ENCODE measurements at places on chromosomes 16 and 17.

GRCh38 chr17:81198826-81199481, 23.8 kb downstream of the CEP131 start:
- DNase-seq: no peak

GRCh38 chr17:43342589-43342890, 56.3 kb upstream of the ARL4D start:
- no peak for DNase-seq

- no peak for DNase-seq
Observed at GRCh38 chr17:57913575-57914272, 41.5 kb downstream of the CUEDC1 start.

DNA sequence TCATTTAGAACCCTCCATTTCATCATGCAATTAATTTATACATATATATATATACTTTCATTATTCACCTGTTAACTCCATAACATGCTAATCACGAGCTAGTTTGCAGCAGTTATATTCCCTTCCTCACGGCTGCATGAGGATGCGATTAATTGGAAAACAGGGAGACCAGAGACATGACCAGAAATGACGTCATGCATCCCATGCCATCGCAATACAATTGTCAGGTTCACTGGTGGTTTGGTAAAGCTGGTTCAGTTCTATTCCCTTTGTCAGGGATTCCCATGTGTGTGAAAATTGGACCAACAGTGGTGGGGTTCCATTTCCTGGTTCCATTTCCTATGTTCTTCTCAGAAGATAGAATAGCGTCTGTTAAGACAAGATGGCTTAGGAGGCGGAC, 440.4 kb upstream of the ERCC4 start:
- DNase-seq: no peak

DNA sequence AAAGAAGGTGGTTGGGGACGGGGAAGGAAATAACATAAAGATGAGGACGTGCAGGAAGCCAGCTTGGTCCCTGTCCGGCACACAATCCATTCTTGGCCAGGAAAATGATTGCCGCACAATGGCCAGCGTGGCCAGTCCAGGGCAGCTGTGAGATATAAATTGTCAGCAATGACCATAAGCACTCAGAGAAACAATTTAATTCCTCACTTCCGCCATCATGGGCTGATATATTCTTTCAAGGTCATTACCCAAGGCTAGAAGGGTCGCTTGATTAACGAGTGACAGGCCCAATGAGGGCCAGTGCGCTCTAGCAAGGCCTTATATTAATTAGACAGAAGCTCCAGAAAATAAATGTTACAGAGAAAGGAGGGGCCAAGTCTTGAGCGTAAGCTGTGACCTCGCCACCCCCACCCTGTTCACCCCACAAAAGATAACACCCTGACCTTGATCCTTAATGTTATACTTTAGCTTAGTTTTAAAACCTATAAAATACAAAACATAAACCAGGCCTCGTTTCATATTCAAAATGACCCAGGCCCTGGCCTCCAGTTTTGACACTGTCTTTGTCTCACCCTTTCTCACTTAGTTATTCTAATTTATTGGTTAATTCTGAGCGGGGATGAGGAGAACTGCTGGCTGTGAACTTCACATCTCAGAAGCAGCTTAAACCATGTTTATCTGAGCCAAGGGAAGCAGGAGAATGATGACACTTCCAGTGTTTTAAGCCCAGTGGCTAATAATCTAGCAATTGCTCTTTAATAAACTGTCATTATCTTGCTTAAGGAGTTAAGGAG, 478.3 kb upstream of the ZFHX3 start:
- no peak for DNase-seq

DNA sequence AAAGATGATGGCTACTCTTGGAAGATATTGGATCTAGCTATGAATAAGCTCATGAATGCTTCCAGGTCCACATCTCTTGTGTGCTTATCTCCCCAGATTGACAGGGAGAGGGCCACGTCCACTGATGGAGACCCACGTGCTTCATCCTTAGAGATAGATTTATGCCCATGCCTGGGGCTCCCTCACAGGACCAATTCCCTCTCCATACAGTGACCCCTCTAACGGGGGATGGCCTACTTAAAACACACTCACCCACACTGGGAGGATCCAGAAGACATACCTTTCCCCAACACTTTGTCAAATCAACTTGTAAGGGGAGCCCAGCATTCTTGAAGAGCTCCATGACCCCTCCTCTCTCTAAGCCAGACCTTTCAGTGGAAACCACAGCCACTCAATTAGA, 169.7 kb upstream of the CDH5 start:
- no peak for DNase-seq

DNA sequence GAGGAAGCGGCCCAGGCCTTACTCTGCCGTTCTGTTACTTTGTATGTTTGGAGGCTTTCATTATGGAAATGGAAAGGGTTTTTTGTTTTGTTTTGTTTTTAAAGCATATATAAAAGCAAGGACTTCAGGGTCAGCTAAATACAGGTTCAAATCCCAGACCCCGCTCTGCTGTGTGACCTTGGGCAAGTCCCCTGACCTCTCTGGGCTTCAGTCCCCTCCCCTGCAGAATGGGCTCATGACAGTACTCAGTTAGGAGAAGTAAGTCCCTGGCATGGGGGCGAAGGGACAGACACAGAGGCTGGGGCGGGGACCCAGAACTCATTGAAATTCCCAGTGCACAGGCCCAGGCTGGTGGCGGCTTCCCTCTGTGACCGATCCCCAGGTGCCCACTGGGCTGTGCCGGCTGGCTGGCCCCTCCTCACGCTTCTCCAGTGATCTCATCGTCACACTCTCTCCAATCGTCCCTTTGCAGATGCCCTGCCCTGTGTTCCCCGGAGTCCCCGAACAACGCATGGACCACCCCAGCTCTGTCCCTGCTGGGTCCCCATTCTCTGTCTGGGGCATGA, 979 bp upstream of the CIBAR2 start:
- DNase-seq: no peak

- no peak for DNase-seq
Observed at GRCh38 chr16:53507464-53508179, 4.6 kb upstream of the AKTIP start.

DNA sequence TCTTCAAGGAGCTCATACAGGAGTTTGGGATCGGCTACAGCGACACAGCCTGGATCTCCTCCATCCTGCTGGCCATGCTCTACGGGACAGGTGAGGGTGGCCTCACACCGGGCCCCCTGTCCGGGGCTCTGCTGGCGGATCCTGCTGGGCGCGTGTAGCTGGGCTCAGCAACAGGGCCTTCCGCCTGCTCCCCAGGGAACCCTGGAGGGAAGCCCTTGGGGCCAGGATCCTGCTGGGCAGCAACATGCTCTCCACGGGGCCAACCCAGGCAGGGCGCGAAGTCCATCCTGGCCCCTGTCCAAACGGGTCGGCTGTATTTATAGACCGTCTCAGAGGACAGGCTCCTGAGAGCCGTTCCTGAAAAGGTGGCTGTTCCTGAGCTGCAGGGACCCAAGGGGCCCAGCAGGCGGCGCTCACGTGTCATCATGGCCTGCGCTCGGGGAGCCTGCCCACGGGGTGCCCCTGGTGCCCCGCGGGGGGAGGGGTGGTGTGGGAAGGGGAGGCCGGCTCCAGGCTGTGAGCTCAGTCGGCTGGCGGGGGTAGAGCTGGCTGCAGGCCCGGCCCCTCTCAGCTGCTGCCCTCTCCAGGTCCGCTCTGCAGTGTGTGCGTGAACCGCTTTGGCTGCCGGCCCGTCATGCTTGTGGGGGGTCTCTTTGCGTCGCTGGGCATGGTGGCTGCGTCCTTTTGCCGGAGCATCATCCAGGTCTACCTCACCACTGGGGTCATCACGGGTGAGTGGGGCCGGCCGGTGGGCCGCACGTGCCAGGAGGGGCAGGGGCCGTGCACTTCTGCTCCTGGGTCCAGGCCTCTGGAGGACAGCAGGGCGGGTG, 7.5 kb downstream of the SLC16A3 start:
- DNase-seq: peak; percentile 79

DNA sequence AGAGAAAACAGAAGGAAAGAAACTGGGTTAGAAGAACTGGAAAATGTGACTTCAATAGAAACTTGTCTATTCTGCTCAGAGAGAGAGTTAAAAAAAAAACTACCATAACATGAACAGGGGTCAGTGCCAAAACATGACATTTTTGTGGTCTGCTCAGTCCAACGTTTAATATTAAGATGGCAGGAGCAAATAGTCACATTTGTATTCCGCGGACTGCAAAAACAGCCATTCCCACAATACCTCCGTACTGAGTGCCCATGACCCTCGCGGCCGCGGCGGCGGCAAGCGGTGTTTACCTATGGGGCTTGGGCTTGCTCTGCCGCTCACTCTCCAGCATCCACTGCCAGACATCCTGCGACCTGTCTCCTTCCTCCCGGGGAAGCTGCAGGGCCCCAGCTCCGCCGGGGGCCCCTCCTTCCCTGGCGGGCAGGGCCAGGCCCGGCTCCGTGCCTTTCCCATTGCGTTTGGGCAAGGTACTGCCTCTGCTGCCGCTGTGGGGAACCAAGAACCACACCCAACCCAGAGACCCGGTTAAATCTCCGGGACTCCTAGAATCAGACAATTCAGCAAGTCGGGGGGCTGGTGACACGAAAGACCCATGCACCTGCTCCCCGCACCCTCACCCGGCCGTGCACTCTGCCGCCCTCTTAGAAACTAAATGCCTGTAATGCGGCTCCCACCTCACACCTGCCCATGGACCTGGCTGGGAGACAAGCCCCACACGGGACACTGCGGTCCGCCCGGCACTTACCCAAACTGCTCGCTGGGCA, 24.7 kb downstream of the AXIN2 start:
- no peak for DNase-seq

- no peak for DNase-seq
Observed at GRCh38 chr17:16925461-16926060, 46.4 kb downstream of the TNFRSF13B start.

- DNase-seq: no peak
Observed at GRCh38 chr17:17902877-17903276, 66.1 kb upstream of the SREBF1 start.

DNA sequence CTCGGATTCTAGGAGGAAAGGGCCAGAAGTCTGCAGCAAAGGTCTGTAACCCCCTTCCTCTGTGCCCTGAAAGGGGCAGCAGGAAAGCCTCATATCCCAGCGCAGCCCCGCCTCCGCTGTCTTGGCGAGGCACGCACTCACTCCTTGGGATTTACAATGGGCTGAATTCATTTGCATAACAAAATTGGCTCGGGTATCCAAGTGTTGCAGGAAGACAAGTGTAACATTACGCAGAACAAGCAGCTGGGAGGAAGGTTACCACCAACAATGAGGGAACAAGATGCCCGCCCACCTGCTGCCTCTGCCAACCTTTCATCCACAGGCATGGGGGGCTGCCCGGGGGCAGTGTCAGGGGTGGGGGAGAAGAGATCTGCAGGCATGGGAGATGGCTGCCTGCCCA, 130.4 kb downstream of the MRM1 start:
- no peak for DNase-seq

DNA sequence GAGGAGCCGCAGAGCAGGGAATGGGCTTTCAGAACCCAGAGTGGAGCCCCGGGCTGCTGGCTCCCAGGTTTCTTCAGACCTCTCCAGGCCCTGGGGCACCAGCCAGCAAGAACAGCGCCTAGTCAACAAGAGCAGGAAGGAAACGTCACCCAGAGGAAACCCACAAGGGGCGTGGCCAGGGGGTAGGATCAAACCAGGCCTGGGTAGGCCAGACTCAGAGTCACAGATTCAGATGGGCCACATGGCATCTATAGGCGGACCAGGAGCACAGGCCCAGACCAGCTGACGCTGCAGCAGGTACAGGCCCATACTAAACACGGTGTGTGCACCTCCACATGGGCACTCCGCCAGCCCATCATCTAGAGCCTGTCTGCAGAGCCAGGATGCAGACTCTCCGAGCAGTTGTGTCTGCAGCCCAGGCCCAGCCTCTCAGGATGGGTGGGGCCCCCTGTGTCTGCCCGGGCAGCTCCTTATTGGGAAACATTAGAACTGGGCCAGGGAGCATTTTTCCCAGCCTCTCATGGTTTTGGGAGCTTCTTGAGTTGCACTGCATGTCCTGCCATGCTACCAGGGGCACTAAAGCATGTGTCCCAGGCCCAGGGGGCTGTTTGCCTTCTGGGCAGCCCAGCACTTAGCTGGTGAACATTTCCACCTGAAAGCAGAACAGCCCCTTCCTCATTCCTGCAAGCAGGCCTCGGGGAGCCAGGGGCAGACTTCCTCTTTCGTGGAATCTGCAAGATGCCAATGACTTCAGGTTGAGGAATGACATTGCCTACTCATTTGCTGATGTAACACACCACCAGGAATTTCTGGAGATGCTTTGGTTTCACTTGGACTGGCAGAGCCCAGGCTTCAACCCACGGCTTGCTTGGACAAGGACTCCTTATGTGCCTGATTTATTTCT, at the start of gene NLRP1:
NLRP1 (minus strand) TSS at position 127 of the 904 bp plus-strand sequence. CDS start 552 bp downstream, outside the sequence.
- peak; percentile 95 for DNase-seq

GRCh38 chr16:31270795-31271194, 11.0 kb downstream of the ITGAM start:
- no peak for DNase-seq

DNA sequence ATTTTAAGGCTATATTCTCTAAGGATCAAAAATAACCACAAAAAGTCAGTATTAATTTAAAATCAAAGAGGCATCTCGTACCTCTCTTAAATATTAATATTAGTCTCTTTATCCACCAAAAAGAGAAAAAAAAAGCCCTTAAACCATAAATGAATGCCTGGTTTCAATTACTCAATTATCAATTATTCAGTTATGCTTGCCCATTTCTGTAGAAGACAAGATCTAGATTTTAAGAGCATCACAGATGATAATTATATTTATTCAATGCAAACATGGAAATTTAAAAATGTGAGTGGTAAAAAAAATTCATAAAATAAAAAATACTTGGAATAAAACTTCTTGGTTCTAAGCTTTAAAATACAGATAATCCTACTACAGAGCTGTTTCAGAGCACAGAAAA, 125.7 kb upstream of the CORO6 start:
- no peak for DNase-seq

- no peak for DNase-seq
Observed at GRCh38 chr17:63294776-63295175, 151.3 kb downstream of the CYB561 start.

DNA sequence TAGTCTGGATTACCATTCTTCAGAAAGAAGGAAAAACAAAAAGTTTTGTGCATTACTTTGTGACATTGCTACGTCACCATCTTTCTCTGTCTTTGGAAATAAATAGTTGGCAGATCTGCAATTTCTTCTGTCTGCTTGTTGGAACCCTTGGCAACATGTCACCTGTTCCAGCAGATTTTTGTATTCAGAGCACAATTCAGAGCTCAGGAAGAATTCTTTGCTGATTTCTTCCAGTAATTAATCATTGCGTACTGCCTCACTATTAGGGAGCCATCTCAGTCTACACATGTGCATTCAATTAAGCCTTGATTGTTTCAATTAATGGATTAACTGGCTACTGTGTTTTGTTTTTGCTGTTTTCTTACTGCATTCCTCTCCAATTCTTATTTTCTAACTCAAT, 467.2 kb downstream of the CDH8 start:
- no peak for DNase-seq
